ENCODE measurements at places on chromosomes 4 and X. TPM values are rescaled to one million over a fixed set of nuclear protein-coding genes. Genes with fewer than 3 reads are reported as not detected.

FGD1 gene
- 0.03 TPM for polyA plus RNA-seq

TSR2 gene
- polyA plus RNA-seq, result 19.5 TPM

PWWP3B gene
- not detected for polyA plus RNA-seq

ZNF595 gene
- polyA plus RNA-seq, result 18.9 TPM

FANCB gene
- 3.1 TPM for polyA plus RNA-seq

MID1 gene
- 0.15 TPM for polyA plus RNA-seq

CT45A2 gene
- polyA plus RNA-seq, result not detected

DMRTC1 gene
- polyA plus RNA-seq, result 0.42 TPM

CLDN22 gene
- polyA plus RNA-seq, result not detected

CT45A3 gene
- polyA plus RNA-seq, result not detected

CXorf65 gene
- 49.6 TPM for polyA plus RNA-seq

MAPK10 gene
- polyA plus RNA-seq, result 0.10 TPM

- DNase-seq, result no peak
Observed at GRCh38 chr4:93178279-93178678, 650.3 kb upstream of the ATOH1 start.

DNA sequence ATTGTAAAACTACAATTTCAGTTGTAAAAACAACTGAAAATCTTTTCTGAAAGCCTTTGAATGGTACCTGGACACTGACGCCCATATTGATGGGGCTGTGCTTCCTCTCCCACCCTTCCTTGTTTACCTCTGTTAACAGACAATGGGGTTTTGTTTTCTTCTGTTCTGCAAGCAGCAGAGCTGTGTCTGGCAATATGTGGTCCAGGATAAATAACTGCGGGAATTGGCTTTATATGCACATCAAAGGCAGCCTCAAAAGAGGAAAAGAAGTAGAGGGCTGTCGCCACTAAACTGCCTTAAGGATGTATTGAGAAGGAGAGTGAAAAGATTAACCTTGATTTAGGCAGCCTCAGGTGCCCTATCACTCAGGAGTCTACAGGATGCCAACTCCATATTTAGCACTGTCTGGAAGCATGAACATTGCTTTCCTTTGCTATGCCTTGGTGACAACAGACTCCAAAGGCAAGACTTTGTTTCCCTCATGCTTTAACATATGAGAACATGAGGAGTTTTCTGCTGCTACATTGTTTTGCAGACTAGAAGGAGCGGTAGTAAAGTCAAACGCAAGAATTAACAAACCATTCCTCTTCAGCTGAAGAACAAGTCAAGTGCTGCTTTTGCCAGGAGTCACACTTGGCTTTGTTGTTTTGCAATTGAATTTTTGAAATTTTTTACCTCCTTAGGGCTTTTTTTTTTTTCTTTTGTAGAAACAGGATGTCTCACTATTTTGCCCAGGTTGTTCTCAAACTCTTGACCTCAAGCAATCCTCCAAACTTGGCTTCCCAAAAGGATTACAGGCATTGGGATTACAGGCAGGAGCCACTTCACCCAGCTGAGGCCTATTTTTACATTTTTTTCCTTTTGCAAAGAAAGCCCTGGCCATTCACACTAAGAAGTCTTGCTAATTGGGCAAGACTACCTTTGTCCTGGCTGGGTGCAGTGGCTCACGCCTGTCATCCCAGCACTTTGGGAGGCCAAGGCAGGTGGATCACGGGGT is 3.0 kb downstream of the IL21 start:
- no peak for DNase-seq

DNA sequence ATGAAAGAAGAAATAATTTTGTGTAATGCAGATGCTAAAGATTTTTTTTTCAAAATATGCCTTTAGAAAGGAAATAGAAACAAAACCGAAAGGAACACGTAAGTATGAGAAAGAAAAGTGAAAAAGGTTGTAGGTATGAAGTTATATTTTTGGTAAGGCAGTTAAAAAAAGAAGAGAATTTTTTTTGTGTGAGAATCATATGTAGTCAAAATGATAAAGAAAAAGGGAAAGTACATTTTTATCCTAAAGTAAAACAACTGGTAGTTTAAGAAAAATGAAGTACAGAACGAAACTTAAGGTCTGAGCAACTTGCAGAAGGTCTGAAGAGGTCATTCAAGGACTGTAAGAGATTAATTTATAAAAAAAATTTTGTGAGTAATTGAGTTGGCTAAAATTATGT is 164.0 kb upstream of the TRAM1L1 start:
- no peak for DNase-seq

- no peak for DNase-seq
Observed at GRCh38 chrX:116749943-116750342, 287.2 kb upstream of the CT83 start.

- no peak for DNase-seq
Observed at GRCh38 chrX:97790850-97791249, 907.1 kb downstream of the RPA4 start.

DNA sequence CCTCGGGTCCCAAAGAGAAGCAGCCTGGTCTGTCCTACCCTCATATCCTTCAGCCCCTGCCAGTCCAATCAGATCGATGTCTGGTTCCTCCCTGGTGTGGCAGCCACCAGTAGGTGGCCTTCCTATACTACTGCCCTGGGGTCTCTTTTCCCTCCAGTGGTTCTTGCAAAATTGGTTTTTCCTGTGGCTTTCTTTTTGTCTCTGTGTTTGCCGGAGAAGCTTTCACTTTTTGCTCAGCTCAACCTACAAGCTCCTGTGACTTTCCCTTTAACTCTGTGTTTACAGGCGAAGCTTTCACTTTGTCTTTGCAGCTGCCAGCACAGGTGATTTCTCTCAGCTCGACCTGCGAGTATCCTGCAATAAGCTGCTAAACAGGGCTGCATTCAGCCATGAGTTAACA is 46.8 kb downstream of the UGT2A3 start:
- no peak for DNase-seq

DNA sequence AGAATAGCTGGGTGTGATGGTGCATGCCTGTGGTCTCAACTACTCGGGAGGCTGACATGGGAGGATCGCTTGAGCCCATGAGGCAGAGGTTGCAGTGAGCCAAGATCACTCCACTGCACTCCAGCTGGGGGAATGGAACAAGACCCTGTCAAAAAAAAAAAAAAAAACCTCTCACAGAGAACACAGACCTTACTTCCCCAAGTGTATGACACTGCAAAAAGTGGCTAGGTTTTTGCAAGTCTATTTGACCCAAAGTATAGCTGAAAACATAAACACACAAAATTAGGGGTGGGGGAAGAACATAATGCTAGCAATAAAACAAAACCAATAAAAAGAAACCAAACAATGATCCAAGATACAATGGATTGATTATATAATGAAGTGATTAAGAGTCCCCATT is 6.7 kb downstream of the LAMP2 start:
- no peak for DNase-seq

GRCh38 chrX:118758511-118758910 is 31.1 kb downstream of the IL13RA1 start:
- DNase-seq, result no peak

DNA sequence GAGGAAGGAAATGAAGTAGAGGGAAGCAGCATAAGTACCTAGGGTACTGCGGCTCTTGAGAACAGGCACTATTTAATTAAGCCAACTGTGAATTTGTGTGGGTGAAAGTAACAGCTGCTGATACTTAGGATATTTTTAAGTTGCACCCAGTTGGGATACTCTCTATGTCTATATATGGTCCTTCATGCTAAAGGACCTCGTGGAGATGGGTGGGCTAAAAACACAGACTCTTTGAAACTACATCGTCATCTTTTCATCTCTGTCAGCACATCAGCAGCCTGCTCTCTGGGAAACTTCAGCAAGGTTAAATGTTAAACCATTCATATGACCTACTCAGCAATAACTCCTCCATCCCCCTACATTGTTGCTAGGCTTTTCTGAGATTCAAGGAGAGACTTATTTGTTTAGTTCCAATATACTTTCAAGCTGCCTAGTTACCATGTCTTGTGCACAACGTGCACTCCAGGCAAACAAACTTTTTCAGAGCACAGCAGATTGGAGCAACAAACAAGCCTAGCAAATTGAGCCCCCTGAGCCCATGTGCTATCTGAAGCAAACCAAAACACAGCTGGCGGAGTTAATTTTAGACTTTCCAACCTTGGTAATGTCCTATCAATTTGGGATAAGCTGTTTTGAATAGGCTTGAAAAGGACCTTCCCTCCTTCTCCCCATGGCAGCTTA is 6.2 kb upstream of the MOB1B start:
- DNase-seq, result no peak

- no peak for DNase-seq
Observed at GRCh38 chr4:25538430-25538829, 117.2 kb upstream of the SLC34A2 start.

- DNase-seq, result no peak
Observed at GRCh38 chrX:153948847-153949805, 4.7 kb upstream of the RENBP start.

- no peak for DNase-seq
Observed at GRCh38 chr4:181646864-181647263, 596.3 kb upstream of the TENM3 start.

GRCh38 chr4:12724510-12724909 is 759.6 kb downstream of the RAB28 start:
- peak; percentile 18 for DNase-seq

GRCh38 chrX:68865300-68865699 is 36.5 kb downstream of the EFNB1 start:
- DNase-seq, result no peak

- DNase-seq, result peak; percentile 96
Observed at GRCh38 chrX:47233333-47234113, 714 bp downstream of the USP11 start.

GRCh38 chr4:121479808-121480207 is 99.0 kb upstream of the QRFPR start:
- no peak for DNase-seq

GRCh38 chr4:163474027-163474426 is 473 bp upstream of the TKTL2 start:
- no peak for DNase-seq

DNA sequence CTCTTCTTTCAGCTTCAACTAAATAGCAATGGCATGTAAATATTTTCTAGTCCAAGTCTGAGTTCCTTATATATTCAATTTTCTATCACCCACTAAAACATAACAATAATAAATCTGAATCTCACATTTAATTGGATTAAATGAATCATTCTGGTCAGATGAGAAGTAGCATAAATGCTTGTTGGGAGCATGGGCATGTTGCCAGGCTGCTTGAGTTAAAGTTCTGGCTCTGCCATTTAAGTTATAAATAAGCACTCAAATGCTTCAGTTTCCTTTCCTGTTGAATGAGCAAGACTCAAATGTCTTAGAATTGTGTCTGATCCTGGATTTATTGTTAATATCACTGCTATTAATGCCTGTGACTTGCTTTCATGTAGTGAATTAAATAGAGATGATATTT is 496.3 kb downstream of the STPG2 start:
- DNase-seq, result no peak

- peak; percentile 67 for DNase-seq
Observed at GRCh38 chr4:185811509-185812364, at the start of gene SORBS2. Gene SORBS2 (minus strand): TSS chr4:185812194. CDS start chr4:185690571, 121,623 bp downstream.

DNA sequence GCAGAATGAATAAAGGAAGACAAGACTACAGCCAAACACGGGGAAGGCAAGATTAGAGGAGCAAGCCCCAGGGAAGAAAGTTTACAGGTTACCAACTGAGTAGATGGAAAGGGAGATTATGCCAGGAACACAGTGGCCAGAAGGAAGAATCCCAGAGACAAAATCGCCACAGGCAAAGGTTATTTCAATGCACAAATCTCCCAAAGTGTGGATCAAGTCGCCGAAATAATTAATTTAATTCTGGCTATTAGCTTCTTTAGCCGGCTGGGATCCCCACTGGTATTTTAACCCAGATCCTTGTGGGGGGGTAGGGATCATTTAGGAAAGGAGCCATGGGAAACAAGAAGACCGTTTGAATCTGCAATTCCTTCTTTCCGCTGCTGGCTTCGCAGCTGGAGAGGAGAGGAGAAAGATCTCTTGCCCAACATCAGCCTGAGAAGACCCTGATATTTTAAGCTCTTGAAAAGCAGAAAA is 171.0 kb downstream of the DHX15 start:
- DNase-seq, result no peak

DNA sequence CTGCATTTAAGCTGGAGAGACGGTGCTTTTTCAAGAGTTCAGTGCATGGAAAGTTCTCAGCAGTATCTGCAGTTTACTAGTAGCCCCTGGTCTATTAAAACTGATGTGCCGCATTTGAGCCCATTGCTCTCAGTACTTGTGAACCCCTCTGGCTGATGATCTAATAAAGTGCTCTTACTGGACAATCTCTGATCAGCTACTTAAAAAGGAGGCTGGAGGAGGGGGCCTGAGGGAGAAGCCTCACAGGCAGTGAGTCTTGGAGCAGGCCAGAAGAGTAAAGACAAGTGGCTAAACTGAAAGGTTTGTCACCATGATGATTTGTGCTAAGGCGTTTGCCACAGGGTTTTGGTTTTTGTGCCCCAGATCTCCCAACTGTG is 138.5 kb downstream of the ARX start:
- no peak for DNase-seq

GRCh38 chr4:182847576-182848450 is 69.4 kb downstream of the DCTD start:
- DNase-seq, result no peak

GRCh38 chr4:109914322-109914721 is 1.6 kb downstream of the EGF start:
- DNase-seq, result no peak

DNA sequence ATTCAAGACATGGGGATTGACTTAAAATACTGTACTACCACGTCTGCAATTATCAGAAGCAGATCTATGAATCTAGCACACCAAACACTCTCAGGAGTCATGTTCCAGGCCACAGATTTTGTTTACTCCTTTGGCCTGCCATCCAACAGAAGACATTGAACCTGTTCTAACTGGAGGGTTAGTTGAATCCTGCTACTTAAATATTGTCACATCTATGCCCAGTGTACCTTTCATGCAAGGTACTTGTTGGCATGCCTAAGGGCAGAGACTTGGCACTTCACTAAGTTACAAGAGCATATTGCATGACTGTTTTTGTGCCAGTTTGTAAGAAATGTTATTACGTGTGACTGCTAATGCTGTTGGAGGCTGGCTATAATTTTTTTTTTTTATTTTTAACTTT is 126.9 kb upstream of the BCOR start:
- DNase-seq, result no peak

GRCh38 chrX:32397562-32398216 is 813.7 kb downstream of the DMD start:
- no peak for DNase-seq

- DNase-seq, result no peak
Observed at GRCh38 chrX:9947131-9947794, 19.9 kb upstream of the CLDN34 start.

- DNase-seq, result no peak
Observed at GRCh38 chrX:51779306-51779705, 36.1 kb downstream of the GSPT2 start.

GRCh38 chr4:128782076-128782715 is 27.3 kb upstream of the JADE1 start:
- peak; percentile 57 for DNase-seq

GRCh38 chr4:38663090-38663800 is 754 bp upstream of the KLF3 start:
- peak; percentile 93 for DNase-seq

- DNase-seq, result no peak
Observed at GRCh38 chr4:144115519-144115918, 25.0 kb downstream of the GYPA start.

GRCh38 chr4:48129307-48130014 is 4.6 kb downstream of the TXK start:
- DNase-seq, result no peak

GRCh38 chrX:152635941-152636340 is 1.8 kb upstream of the GABRQ start:
- DNase-seq, result no peak

- no peak for DNase-seq
Observed at GRCh38 chrX:132393992-132394391, 94.8 kb downstream of the MBNL3 start.
